ENCODE measurements at places on chromosomes 7 and 10.
A peak's percentile ranks its signal among the peaks of the same experiment; 100 is the strongest.

- H3K27ac ChIP-seq = peak overlapping the region; percentile 29
- H3K36me3 ChIP-seq = peaks cover 8% of the 10 kb centered on the region
- H3K4me3 ChIP-seq = peak overlapping the region; percentile 96
- no peaks in the 10 kb centered on the region for H3K27me3 ChIP-seq
- DNase-seq = no peak
Measured at GRCh38 chr10:68900427-68901104, 549 bp upstream of the DDX50 start.

- H3K27me3 ChIP-seq = no peaks in the 10 kb centered on the region
- H3K36me3 ChIP-seq = no peaks in the 10 kb centered on the region
- peak; percentile 22 for DNase-seq
Measured at GRCh38 chr7:150421831-150422230, 28.6 kb upstream of the GIMAP8 start.

- H3K27me3 ChIP-seq = no peaks in the 10 kb centered on the region
- H3K4me3 ChIP-seq = no peak overlapping the region
- no peaks in the 10 kb centered on the region for H3K4me1 ChIP-seq
Measured at GRCh38 chr7:3437467-3437866, 136.4 kb downstream of the SDK1 start.

DNA sequence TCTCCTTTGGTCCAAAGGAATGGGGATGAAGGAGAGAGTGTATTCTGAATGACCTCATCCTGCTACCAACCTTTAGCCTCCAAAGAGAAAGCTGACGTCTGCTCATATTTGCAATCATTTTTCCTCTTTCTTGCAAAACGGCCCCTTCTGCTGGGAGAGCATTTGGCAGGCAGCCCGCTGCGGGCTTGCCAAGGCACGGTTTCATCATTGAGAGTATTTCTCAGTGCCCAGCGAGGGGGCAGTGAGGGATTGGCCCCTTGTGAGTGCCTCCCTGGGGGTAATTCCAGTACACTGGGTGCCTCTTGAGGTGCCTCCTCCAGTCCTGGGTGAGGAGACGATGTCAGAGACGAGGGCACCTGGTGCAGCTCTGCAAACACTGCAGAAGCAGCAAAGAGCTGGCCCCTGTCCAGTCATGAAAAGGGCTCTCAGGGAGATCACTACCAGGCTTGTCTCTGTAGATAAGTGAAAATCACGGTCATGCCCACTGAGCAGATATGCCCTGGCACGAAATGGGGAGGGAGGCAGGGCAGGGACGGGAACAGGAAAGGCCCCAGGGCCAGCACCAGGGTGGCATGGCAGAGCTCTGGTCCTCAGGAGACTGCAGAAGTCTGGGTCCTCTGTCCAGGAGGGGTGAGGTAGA is 48.7 kb upstream of the SHH start:
- H3K36me3 ChIP-seq = no peaks in the 10 kb centered on the region
- no peaks in the 10 kb centered on the region for H3K27me3 ChIP-seq
- H3K4me1 ChIP-seq = no peaks in the 10 kb centered on the region

DNA sequence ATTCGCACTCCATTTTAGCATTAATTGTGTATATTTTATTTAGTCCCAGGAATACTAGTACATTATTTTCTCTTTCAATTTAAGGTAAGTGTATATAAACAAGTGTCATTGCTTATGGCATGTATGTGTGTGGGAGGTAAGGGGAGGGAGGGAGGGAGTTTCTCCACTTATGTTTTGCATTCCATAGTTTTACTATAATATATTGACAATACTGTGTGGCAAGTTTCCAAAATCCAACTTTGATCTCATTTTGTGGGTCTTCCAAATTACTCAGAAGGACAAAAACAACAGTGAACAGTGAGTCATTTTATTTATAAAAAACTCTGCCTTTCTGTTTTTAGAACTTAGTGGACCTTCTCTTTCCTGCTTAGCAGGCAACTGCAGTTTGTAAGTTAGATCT is 102.3 kb upstream of the SEMA3E start:
- no peak for DNase-seq
- H3K4me3 ChIP-seq = no peak overlapping the region
- no peaks in the 10 kb centered on the region for H3K27me3 ChIP-seq
- no peaks in the 10 kb centered on the region for H3K4me1 ChIP-seq
- H3K27ac ChIP-seq = no peak overlapping the region

DNA sequence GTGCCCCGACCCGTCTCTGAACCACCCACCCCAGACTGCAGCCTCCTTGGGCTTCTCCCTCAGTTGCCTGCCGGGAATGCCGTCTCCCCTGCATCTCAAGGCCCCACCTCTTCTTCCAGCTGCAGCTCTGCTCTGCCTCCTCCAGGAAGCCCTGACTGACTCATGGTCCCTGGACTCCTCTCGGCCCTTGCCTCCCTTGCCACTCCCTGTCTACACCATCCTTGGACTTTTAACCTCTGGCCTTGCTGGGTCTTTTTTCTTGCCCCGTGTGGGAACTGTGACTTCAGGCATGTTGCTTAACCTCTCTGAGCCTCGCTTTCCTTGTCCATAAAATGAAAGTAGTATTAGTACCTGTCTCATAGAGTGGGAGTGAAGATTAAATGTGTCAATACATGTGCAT is 56.3 kb downstream of the C10orf105 start:
- H3K27me3 ChIP-seq = peaks cover 2% of the 10 kb centered on the region
- H3K4me3 ChIP-seq = no peak overlapping the region
- peaks cover 5% of the 10 kb centered on the region for H3K36me3 ChIP-seq
- H3K27ac ChIP-seq = no peak overlapping the region

- H3K4me3 ChIP-seq = no peak overlapping the region
- no peaks in the 10 kb centered on the region for H3K27me3 ChIP-seq
- H3K27ac ChIP-seq = no peak overlapping the region
- H3K4me1 ChIP-seq = no peaks in the 10 kb centered on the region
- no peak for DNase-seq
Measured at GRCh38 chr10:95441547-95441923, 119.6 kb downstream of the SORBS1 start.

- H3K36me3 ChIP-seq = no peaks in the 10 kb centered on the region
- DNase-seq = no peak
Measured at GRCh38 chr7:91137788-91138368, 126.4 kb upstream of the FZD1 start.

DNA sequence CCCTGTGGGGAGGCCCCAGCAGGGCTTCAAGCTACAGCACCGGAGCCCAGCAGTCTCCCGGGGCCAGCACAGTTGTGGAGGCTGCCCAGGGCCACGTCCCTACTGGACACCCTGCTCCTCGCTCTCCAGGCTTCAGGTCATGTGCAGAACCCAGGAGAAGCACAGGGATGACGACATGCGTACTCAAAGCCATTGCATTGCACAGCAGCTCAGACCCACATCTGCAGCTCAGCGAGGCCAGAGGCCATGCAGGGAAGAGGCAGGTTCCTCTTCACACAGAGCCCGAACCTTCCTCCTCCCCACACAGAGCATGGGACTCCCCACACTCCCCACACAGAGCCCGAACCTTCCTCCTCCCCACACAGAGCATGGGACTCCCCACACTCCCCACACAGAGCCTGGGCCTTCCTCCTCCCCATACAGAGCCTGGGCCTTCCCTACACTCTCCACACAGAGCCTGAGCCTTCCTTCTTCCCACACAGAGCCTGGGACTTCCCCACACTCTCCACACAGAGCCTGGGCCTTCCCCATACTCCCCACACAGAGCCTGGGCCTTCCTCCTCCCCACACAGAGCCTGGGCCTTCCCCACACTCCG is 12.3 kb downstream of the CFAP46 start:
- no peak for DNase-seq
- no peaks in the 10 kb centered on the region for H3K36me3 ChIP-seq
- no peaks in the 10 kb centered on the region for H3K27me3 ChIP-seq
- H3K4me3 ChIP-seq = no peak overlapping the region

- DNase-seq = no peak
- no peaks in the 10 kb centered on the region for H3K36me3 ChIP-seq
- no peaks in the 10 kb centered on the region for H3K4me1 ChIP-seq
- no peak overlapping the region for H3K27ac ChIP-seq
Measured at GRCh38 chr7:148266795-148267194, 323.8 kb upstream of the C7orf33 start.

DNA sequence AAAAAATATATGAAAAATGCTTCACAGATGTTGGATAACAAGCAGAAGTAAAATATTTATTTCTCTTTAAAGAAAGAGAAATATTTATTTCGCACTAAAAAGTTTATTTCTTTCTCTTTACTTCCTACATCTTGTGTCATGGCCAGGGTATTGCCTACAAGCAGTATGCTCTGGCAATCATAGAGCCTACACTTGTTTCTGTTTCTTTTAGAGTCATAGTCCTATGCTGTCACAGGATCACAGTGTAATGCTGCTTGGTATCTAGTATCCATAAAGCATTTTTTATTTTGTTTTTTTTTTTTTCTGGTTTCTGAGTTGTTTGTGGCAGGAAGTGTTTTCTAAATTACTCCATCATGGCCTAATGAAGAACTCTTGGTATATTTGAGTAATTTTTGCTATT is 116.0 kb downstream of the ATRNL1 start:
- no peaks in the 10 kb centered on the region for H3K36me3 ChIP-seq
- H3K4me1 ChIP-seq = no peaks in the 10 kb centered on the region
- H3K27ac ChIP-seq = no peak overlapping the region
- no peaks in the 10 kb centered on the region for H3K27me3 ChIP-seq
- no peak for DNase-seq
- H3K4me3 ChIP-seq = no peak overlapping the region

DNA sequence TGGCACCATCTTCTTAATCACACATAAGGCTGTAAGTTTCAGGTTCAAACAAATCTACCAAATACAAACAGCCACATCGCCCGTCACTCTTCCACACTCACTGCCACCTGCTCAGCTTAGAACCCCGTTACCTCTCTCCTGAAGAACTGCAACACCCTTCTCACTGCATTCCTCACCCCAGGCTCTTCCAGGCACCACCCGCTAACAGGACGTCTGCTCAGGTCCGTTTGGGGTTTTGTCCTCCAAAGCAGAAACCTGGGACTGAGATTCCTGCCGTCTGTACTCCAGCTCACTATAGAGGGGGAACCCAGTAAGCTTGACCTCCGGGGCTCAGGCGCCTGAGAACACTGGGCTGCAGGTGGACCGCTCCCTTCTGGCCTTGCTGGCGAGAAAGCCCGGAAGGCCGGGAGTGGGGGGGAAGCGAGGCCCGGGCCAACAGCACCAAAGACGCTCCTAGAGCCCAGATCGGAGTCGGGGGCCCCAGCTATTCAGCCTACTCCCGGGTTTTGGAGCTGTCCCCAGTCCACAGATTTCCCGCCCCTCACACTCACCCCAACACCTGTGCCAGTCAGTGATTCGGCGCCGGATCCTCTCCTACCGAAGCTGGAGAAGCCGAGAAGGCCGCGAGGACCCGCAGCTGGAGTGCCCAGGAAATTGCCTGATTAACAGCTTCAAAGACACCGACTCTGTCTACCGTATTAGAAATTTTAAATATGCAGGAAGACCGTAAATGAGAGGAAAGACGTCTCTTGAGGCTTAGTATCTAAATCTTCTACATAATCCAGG is at the start of gene AP3M1:
Gene AP3M1 (minus strand): TSS at position 625 of the 786 bp plus-strand sequence. CDS start 12,449 bp downstream, outside the sequence.
- DNase-seq = peak; percentile 88
- H3K4me1 ChIP-seq = no peaks in the 10 kb centered on the region
- peak within 1 kb of the TSS; percentile 11 for H3K27ac ChIP-seq
- no peak within 1 kb of the TSS for H3K4me3 ChIP-seq
- H3K36me3 ChIP-seq = peaks cover 10% of the 10 kb centered on the region

- peak overlapping the region; percentile 86 for H3K4me3 ChIP-seq
- no peaks in the 10 kb centered on the region for H3K27me3 ChIP-seq
- DNase-seq = no peak
- H3K36me3 ChIP-seq = 0 out of 2 replicates have a peak, but pooled peaks cover 2% of the 10 kb centered on the region
- no peaks in the 10 kb centered on the region for H3K4me1 ChIP-seq
Measured at GRCh38 chr7:112940314-112940732, 146.3 kb downstream of the GPR85 start.

GRCh38 chr7:77855371-77856083 is 57.0 kb downstream of the PHTF2 start:
- H3K36me3 ChIP-seq = no peaks in the 10 kb centered on the region
- H3K27ac ChIP-seq = no peak overlapping the region
- no peak for DNase-seq
- no peak overlapping the region for H3K4me3 ChIP-seq
- H3K27me3 ChIP-seq = no peaks in the 10 kb centered on the region

GRCh38 chr7:123961771-123962170 is 36.7 kb downstream of the SPAM1 start:
- no peaks in the 10 kb centered on the region for H3K4me1 ChIP-seq
- no peak overlapping the region for H3K27ac ChIP-seq
- H3K36me3 ChIP-seq = no peaks in the 10 kb centered on the region
- H3K27me3 ChIP-seq = no peaks in the 10 kb centered on the region

DNA sequence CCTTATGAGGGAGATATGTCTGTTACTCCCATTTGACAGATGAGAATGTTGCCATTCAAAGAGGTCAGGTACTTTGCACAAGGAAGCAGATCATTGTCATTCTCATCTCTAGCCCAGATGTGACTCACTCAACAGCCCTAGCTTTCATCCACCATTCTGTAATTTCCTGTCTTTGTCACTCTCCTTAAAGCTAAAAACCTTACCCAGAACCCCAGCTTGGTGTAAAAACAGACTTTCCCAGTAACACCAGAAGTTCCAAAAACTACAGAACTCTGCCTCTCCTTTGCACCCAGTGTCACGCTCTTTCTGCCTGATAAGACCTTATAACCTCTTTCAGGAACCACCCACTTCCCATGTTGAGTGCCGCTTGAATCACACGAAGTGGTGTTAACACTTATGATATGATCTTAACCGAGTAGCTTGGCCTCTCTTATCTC is 89.1 kb upstream of the SP4 start:
- DNase-seq = no peak
- no peaks in the 10 kb centered on the region for H3K4me1 ChIP-seq
- H3K4me3 ChIP-seq = no peak overlapping the region
- no peak overlapping the region for H3K27ac ChIP-seq

DNA sequence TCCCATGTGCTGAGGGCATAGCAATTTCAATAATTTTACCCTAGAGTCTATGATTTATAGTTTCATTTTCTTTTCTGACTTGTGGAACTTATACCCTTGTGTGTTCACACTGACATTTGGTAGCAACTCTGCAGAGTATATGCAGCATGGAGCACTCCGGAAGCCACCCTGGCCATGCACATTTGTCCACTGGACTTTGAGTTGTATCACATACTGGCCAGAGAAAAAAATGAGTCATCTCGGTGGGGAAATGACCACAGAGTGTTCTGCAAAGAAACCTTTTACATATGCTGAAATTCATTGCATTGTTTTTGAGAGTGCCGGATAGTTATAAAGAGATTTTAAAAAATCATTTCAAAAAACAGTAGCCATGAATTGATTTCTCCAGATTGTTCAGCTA is 164.8 kb upstream of the COBL start:
- no peak overlapping the region for H3K27ac ChIP-seq
- H3K4me1 ChIP-seq = no peaks in the 10 kb centered on the region
- DNase-seq = no peak
- no peaks in the 10 kb centered on the region for H3K36me3 ChIP-seq
- no peak overlapping the region for H3K4me3 ChIP-seq

- no peaks in the 10 kb centered on the region for H3K36me3 ChIP-seq
- no peaks in the 10 kb centered on the region for H3K27me3 ChIP-seq
- no peak overlapping the region for H3K27ac ChIP-seq
Measured at GRCh38 chr10:103828107-103828506, 27.3 kb downstream of the SH3PXD2A start.

GRCh38 chr10:73730153-73730906 is 13.8 kb upstream of the SEC24C start:
- no peaks in the 10 kb centered on the region for H3K4me1 ChIP-seq
- no peaks in the 10 kb centered on the region for H3K27me3 ChIP-seq
- DNase-seq = peak; percentile 95
- H3K27ac ChIP-seq = no peak overlapping the region

GRCh38 chr10:100653957-100654781 is 91.2 kb upstream of the PAX2 start:
- H3K27me3 ChIP-seq = peaks cover 44% of the 10 kb centered on the region
- no peaks in the 10 kb centered on the region for H3K4me1 ChIP-seq
- DNase-seq = peak; percentile 66
- H3K4me3 ChIP-seq = peak overlapping the region; percentile 84
- H3K36me3 ChIP-seq = no peaks in the 10 kb centered on the region
